Activated T-helper 17 cell treated with anti-CD3 and anti-CD28 coated beads, Interleukin-2, amount 50 U/mL, for 72 hours (primary cell): ENCODE measurements at places on chromosomes 11 and 22. TPM values are rescaled to one million over a fixed set of nuclear protein-coding genes. Genes with fewer than 3 reads are reported as not detected.

- no peak overlapping the region for H3K4me3 ChIP-seq
- no peak for ATAC-seq
- no peaks in the 10 kb centered on the region for H3K27me3 ChIP-seq
- H3K36me3 ChIP-seq, result no peaks in the 10 kb centered on the region
These were observed 42.0 kb upstream of the TUB start for GRCh38 chr11:8038811-8039529.

- H3K27ac ChIP-seq, result no peak overlapping the region
- H3K36me3 ChIP-seq, result no peaks in the 10 kb centered on the region
- no peak overlapping the region for H3K4me3 ChIP-seq
- H3K4me1 ChIP-seq, result no peaks in the 10 kb centered on the region
- no peak for ATAC-seq
- H3K27me3 ChIP-seq, result peaks cover 26% of the 10 kb centered on the region
These were observed 43.7 kb downstream of the ISX start for GRCh38 chr22:35109616-35110015.

OR52I1 gene
- total RNA-seq, result not detected

OR51I1 gene
- not detected for total RNA-seq

MEN1 gene
- 17.9 TPM for total RNA-seq

DNA sequence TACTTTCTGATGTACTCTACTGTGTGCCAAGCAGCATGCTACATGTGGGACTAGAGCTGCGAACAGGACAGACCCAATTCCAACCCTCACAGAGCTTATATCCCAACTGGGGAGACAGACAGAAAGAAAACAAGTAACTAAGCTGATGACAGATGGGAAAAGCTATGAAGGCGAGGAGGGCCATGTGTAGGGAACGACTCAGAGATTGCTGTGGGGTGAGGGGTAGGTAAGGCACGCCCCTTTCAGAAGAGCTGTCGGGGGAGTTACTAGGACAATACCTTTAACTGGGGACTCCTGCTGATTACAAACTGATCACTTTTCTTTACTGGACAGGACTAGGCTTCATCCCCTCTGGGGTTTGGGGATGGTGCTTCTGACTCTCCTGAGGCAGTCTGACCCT lies 48.9 kb downstream of the ST3GAL4 start:
- H3K4me3 ChIP-seq, result no peak overlapping the region
- H3K36me3 ChIP-seq, result no peaks in the 10 kb centered on the region
- H3K4me1 ChIP-seq, result no peaks in the 10 kb centered on the region
- H3K27ac ChIP-seq, result no peak overlapping the region

DNA sequence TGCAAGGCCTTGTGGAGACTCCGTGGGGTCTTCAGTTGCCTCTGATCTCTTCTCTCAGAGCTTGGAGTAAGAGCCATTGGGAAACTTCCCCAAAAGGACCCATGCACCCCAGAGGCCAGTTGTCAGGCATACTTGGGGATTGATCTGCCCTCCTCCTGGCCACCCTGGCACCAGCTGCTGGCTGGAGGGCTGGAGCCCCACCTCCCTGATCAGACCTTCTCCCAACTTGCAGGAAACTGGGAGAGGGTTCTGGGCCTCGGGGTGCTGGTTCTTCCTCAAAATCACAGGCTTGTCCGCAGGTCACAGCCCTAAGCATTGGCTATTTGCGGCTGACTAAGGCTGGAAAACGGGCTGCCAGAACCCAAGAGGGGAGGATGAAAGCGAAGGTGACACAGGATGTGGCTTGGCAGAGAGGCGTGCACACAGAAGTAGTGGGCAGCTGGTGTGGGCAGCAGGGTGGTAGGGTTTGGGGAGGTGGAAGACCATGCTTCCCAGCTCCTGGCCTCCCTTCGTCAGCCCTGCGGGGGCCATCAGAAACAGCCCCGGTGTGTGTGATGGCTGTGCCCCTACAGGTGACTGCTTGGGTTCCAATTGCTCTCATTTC lies 1.3 kb upstream of the DGKZ start:
- peaks cover 6% of the 10 kb centered on the region for H3K36me3 ChIP-seq
- ATAC-seq, result peak; percentile 8
- peaks cover 44% of the 10 kb centered on the region for H3K4me1 ChIP-seq
- H3K27ac ChIP-seq, result peak overlapping the region; percentile 85

DNA sequence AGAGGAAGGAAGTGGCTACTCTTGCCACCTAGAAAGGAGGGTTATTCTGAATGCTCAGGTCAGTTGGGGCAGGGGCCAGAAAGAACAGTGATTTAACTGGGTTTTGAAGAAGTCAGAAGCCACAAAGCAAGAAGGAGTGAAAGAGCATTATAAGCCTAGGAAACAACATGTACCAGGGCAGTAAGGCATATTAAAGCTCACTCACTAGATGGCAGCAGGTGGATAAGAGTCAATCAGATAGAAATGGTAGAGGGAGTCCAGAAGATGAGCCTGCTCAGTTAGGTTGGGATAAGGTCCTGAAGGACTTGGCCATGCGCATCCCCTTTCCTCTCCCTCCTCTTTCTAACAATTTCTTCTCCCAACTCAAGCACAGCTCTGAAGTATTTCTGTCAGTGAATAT lies 22.0 kb upstream of the PATE1 start:
- H3K27me3 ChIP-seq, result peaks cover 13% of the 10 kb centered on the region
- H3K27ac ChIP-seq, result no peak overlapping the region
- H3K36me3 ChIP-seq, result no peaks in the 10 kb centered on the region

- no peak overlapping the region for H3K4me3 ChIP-seq
- H3K27me3 ChIP-seq, result peaks cover 8% of the 10 kb centered on the region
- ATAC-seq, result no peak
- H3K27ac ChIP-seq, result no peak overlapping the region
- no peaks in the 10 kb centered on the region for H3K4me1 ChIP-seq
These were observed 667.3 kb downstream of the OPCML start for GRCh38 chr11:132864811-132865576.

HEPN1 gene
- total RNA-seq, result not detected

GRCh38 chr22:42642806-42643633 lies 2.6 kb upstream of the ATP5MGL start:
- ATAC-seq, result no peak
- no peak overlapping the region for H3K4me3 ChIP-seq
- no peaks in the 10 kb centered on the region for H3K27me3 ChIP-seq

DNA sequence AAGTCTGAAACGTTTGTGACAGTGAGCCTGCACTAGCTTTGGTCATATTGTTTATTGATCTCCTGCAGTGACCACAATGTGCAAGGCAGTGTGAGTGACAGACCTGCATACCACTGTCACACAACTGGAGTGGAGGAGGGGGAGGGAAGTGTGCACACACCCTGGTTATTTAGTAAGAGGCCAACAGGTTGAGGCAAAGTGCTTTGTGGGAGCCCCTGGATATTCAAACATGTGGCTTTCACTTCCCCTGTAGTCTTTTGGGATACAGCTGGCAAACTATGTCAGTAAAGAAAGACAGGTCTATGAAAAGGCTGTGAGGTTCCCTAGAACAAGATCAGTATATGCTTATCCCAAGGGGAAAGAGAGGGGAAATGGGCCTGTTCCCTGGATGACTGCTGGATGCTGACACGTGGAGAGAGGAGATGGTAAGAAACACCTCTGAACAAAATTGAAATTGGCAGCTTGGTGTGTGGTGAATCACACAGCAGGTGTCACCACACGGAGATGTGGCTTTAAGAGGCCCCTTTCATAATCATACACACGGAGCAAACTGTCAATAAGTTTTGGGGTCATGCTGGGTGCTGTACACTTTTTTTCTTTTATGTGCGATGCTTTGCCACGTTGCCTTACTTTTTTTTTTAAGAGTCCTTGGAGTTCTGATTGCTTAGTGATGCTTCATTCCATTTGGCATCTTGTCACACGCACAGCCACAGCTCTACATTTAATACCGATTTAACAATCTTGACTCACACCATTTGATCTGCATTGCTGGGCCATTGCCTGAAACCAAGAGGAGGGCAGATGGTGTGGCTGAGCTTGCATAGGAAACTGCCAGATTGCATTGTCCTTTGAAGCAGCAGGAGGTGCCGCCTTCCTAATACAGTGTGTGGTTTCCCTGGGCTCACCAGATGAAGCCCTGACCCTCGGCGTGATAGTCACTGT lies 11.3 kb downstream of the OSBP2 start:
- peaks cover 15% of the 10 kb centered on the region for H3K4me1 ChIP-seq
- H3K36me3 ChIP-seq, result no peaks in the 10 kb centered on the region
- H3K4me3 ChIP-seq, result peak overlapping the region; percentile 52
- peak; percentile 91 for ATAC-seq
